Activated effector memory CD4-positive, alpha-beta T cell treated with Interleukin-2 at 50 U/mL for 16 hours (primary cell): ENCODE measurements at places on chromosomes 13 and 19.
A peak's percentile ranks its signal among the peaks of the same experiment; 100 is the strongest.

DNA sequence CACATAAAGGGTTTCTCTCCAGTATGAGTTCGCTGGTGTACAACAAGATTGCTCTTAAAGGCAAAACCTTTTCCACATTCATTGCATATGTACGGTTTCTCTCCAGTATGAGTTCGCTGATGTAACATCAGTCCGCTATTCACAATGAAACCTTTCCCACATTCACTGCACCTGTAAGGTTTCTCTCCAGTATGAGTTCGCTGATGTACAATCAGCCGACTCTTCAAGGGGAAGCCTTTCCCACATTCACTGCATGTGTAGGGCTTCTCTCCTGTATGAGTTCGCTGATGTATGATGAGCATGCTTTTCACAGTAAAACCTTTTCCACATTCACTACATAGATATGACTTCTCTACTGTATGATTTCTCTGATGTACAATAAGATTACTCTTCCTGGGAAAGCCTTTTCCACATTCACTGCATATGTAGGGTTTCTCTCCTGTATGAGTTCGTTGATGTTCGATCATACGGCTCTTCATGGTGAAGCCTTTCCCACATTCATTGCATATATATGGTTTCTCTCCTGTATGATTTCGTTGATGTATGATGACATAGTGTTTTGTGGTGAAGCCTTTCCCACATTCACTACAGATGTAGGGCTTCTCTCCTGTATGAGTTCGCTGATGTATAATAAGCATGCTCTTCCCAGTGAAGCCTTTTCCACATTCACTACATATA lies 6.0 kb upstream of the ZNF614 start:
- DNase-seq: no peak

DNA sequence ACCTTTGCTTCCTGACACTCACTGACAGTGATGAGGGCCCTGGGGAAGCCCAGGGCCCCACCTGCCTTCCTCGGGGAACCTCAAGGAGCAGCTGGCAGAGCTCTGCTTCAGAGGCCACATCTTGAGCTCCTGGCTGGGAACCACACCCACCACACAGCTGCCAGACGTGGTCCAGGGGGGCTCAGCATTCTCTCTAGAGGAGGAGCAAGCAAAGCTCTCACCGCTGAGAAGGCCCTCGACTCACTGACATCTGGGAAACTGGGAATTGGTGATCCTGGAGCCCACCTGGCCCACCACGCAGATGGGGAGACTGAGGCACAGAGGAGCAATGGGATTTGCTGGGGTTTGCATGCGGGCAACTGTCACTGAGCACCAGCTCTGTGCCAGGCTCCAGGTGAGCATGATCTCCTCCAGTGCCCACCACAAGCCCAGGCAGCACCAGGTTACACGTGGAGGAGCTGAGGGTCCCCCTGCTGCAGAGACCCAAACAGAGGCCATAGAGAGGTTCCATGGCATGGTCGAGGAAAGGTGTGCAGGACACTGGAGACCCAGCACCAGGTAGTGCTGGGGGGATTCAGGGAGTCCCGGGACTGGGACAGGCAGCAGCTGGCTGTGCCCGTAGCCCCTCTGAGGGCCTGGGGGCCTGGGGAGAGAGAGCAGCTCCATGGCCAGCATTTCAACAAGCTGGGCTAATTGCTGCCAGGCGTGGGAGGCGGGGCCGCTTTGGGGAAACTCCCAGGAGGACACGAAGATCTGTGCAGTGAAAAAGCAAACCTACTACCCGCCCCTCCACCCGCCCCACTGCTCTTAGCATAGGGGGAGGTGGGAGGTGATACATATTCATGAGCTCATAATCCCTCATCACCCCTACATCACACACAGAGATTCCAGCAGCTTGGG lies 33.4 kb downstream of the PEPD start:
- no peak for DNase-seq

GRCh38 chr19:10820173-10820572 lies 15.8 kb downstream of the TMED1 start:
- no peak for DNase-seq

GRCh38 chr19:17778968-17779929 lies 15.7 kb upstream of the B3GNT3 start:
- no peak for DNase-seq

DNA sequence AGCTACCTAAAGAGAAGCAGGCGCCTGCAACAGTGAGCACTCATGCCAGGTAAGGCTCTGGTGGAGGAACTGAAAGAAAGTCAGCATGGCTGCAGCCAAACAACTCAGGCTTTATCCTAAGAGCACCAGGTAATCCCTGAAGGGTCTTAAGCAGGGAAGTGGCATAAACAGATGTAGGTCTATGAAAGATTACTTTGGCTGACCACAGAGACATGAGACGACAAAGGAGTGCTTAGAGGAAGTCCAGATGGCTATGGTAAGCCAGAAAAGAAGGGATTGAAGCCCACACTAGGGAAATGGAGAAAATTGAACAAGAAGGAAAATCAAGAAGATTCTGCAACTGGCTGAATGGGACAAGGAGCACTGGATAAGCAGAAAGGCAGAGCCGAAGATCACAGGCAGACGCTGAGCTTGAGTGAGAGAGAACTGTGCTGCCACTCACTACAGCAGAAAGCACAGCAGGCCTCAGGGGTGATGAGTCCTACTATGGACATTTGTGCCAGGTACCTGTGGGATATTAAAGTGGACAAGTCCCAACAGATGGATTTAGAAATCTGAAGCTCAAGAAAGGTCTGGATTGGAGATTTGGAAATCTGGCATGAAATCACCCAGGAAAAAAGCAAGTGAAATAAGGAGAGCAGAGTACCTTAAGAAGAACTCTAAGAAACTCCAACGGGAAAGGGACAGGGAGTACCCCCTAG lies 4.2 kb downstream of the RCBTB1 start:
- DNase-seq: no peak

DNA sequence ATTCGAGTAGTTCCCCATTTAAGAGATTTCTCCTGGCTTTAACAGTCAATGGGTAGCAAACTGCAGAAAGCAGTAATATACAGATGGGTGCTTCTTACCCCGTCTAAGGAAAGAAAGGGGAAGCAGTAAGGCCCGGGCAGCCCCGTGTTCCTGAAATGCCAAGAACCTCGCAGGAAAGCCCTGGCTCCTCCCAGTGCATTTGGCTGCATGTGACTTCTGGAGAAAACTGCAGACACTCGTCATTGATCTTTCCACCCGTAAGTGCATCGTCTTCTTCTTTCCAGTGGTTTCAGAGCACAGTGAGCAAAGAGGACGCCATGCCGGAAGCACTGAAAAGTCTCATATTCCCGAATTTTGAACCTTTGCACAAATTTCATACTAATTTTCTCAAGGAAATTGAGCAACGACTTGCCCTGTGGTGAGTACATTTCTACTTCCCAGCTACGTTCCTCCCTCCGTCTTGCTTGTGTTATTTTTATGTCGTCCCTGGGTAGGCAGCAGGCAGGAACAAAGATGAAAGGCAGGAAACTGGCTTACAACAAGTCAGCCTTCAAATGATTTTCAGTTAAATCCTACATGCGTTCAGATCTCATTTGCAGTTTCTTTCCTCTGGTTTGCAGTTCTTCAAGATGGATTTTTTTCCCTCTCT lies 165.2 kb downstream of the STK24 start:
- no peak for DNase-seq

DNA sequence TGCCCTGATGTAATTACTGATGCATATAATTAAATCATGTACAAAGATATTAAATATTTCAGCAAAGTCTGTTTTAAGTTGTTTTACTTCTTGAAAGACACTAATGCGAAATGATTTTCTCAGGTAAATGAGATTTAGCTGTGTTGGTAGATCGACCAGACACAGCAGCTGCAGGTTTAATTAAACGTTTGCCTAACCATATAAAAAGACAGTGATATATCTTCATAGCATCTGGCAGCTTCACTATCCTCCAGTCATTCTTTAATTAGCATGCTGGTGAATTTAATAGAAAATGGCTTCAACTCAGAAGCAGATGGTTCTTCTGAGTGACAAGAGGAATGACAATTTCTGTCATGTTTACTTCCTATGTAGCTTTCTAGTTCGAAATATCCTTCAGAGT lies 69.3 kb downstream of the NHLRC3 start:
- DNase-seq: no peak

GRCh38 chr13:33206945-33207614 lies 78.5 kb downstream of the STARD13 start:
- no peak for DNase-seq

- no peak for DNase-seq
Observed at GRCh38 chr19:54415208-54415900, at the start of gene TTYH1. Gene TTYH1 (plus strand): TSS chr19:54415464. CDS start chr19:54415553, 89 bp downstream.

DNA sequence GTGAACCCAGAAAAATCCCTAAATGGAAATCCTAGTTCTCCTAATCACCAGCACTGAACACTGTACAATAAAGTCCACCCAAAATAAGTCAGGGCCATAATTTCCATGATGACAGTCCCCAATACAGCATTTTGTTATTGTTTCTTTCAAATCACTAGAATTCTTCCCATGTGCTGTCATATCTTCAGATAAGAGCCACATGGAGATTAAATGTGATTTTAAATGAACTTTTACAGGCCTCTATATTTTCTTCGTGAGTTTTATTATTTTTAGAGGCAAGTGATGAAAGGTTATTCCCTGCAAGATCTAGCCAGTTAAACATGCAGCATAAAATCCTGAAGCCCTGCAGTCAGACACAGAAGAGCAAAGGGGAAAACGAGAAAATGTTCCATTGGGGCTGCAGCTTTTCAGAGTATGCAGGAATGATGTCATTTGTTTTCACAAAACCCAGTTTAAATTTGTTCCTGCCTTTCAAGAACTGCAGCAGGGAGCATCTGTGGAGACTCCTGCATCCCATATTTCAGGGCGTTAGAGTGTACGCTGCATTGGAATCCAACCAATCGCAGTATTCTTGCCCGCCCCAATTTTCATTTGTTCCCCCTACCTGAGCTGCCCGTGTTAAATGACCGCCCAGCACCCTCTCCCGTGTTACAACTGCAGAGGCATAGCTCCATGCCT lies 167.2 kb upstream of the KLF12 start:
- DNase-seq: no peak

- DNase-seq: peak; percentile 54
Observed at GRCh38 chr19:51473009-51473707, 5.2 kb upstream of the CEACAM18 start.

DNA sequence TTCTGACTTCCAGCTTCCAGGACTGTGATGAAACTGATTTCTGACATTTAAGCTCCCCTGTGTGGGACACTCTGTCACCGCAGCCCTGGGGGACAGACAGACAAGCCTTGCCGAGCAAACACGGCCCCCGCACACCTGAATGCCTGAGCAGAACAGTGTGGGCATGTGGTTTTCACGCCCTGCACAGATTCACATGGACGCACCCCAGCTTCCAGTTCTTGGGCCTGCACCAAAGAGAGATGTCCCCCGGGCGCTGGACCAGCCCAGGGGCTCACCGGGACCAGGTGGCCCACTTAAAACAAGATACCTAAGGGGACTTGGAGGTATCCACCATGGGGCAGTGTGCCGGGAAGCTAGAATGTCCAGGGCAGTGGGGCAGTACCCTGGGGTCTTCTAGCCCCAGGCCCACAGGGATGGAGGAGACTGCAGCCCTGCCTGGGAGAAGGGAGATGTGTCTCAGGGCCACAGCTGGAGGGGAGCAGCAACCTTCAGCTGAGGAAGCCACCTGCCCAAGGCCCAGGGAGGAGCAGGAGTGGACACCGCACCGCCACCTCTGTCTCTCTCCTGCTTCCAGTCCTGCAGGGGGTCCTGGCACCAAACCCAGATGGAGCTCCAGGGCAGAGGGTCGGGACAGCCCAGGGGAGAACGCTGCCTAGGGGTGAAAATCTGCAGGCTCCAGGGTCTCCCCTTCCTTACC lies 50.5 kb downstream of the SOX1 start:
- DNase-seq: no peak
